Memory B cell (primary cell): ENCODE measurements at places on chromosomes 1 and 21.

DNA sequence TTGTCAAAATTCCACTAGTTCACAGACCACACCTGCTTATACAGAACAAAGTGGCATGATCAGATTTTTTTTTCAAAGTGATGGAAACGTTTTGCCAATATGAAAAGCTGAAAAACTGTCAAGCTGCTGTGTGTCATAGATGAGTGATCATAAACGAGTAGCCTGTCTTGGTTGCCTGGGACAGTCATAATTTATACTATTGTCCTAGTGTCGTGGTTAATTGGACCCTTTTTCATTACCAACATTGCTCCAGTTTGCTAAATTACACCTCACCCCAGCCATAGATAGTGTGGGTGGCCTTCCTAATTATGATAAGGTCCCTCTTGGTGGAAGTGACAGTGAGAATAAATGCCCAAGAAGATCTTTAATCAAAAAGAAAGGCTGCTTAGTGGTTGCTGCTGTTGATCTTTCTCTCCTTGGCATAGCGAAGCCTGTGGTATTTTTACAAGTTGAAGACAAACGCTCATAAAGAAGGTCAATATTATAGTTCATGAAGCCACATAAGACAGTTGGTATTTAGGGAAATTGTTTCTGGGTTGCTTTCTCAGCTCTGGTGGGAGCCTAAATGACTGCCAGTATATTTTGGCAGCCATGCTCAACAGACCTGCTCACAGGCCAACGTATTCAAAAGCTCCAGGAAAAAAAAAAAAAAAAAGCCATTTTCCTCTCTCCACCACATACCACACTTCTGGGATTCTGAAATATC, 478.1 kb downstream of the PLA2G4A start:
- no peaks in the 10 kb centered on the region for H3K4me1 ChIP-seq
- DNase-seq, result no peak
- no peak overlapping the region for H3K27ac ChIP-seq
- no peaks in the 10 kb centered on the region for H3K27me3 ChIP-seq

GRCh38 chr1:72637593-72637992, 355.3 kb upstream of the NEGR1 start:
- no peak overlapping the region for H3K4me3 ChIP-seq
- no peaks in the 10 kb centered on the region for H3K36me3 ChIP-seq
- no peaks in the 10 kb centered on the region for H3K27me3 ChIP-seq
- no peak overlapping the region for H3K27ac ChIP-seq
- DNase-seq, result no peak

GRCh38 chr1:2257245-2257627, 29.1 kb downstream of the SKI start:
- H3K27ac ChIP-seq, result no peak overlapping the region
- H3K27me3 ChIP-seq, result no peaks in the 10 kb centered on the region
- no peak overlapping the region for H3K4me3 ChIP-seq
- H3K4me1 ChIP-seq, result peaks cover 29% of the 10 kb centered on the region
- no peak for DNase-seq

GRCh38 chr1:175900171-175900570, 156.8 kb upstream of the TNR start:
- peaks cover 4% of the 10 kb centered on the region for H3K36me3 ChIP-seq
- no peaks in the 10 kb centered on the region for H3K27me3 ChIP-seq
- no peak overlapping the region for H3K4me3 ChIP-seq

DNA sequence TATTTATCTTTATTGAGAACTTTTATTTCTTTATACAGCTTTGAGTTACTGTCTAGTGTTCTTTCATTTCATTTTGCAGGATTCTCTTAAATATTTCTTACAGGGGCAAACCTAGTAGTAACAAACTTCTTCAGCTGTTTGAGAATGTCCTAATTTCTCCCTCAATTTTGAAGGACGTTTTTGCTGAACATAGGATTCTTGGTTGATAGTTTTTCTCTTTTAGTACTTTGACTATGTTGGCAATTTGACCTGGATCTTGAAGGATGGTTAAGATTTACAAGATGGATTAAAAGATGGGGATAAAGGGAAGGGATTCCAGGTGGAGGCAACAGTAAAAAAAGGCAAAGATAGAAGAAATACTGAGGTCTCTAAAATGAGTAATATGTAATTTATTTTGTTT, 38.9 kb downstream of the XPR1 start:
- H3K4me1 ChIP-seq, result no peaks in the 10 kb centered on the region
- no peak overlapping the region for H3K4me3 ChIP-seq
- H3K36me3 ChIP-seq, result peaks cover 38% of the 10 kb centered on the region
- H3K27ac ChIP-seq, result no peak overlapping the region

- no peaks in the 10 kb centered on the region for H3K36me3 ChIP-seq
- H3K27me3 ChIP-seq, result peaks cover 9% of the 10 kb centered on the region
- no peaks in the 10 kb centered on the region for H3K4me1 ChIP-seq
- no peak overlapping the region for H3K27ac ChIP-seq
- H3K4me3 ChIP-seq, result no peak overlapping the region
- DNase-seq, result no peak
Measured at GRCh38 chr1:168974611-168975010, 131.9 kb upstream of the ATP1B1 start.

DNA sequence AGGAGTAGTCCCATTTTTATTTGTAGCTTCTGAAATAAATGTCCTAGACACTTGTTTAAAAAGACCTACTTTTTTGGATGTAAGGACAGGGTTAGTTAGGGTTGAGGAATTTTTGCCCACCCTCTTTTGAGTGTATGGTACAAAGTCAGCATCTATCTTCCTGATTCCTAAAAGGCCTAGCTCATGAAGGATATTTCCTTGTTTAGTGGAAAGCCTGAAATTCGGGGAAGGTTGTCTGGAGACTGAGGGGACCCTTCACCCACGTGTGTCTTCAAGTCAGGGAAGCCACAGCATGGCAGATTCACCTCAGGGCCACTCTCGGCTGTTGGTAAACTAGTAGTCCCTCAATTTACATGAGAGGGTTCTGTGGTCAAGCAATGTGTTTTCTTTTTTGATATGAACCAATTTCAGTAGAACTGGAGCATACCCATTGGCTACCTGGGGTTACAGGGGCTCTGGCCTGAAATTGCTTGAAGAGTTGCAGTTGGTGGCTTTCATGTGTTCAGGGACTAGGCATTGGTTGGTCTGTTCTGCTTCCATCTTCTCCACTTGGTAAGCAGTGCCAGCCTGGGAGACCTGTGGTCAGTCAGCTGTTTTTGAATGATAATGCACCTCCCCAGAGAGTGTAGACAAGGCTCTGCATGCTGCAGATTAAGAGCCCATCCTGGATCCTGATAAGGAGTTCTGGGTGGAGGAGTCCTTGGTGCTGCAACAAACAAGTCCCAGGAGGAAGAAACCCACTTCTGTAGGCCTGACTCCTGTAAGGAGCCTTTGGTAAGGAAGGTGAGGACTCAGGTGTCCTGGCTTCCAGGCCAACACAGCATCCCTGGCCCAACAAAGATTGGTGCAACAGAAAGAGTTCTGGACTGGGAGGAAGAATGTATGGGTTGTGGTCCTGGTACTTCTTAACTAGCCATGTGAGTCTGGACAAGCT, 6.3 kb downstream of the BTG2 start:
- H3K27ac ChIP-seq, result peak overlapping the region; percentile 72
- peaks cover 44% of the 10 kb centered on the region for H3K36me3 ChIP-seq
- no peaks in the 10 kb centered on the region for H3K27me3 ChIP-seq

GRCh38 chr1:40312238-40313205, 4.6 kb downstream of the COL9A2 start:
- no peak overlapping the region for H3K27ac ChIP-seq
- peaks cover 36% of the 10 kb centered on the region for H3K4me1 ChIP-seq
- no peaks in the 10 kb centered on the region for H3K27me3 ChIP-seq
- no peak for DNase-seq
- H3K4me3 ChIP-seq, result peak overlapping the region; percentile 73

- peaks cover 5% of the 10 kb centered on the region for H3K4me1 ChIP-seq
- H3K36me3 ChIP-seq, result no peaks in the 10 kb centered on the region
- no peak overlapping the region for H3K4me3 ChIP-seq
Measured at GRCh38 chr1:221874285-221875003, 132.6 kb upstream of the DUSP10 start.

GRCh38 chr1:243642936-243643335, 207.1 kb downstream of the AKT3 start:
- H3K36me3 ChIP-seq, result peaks cover 25% of the 10 kb centered on the region
- H3K4me1 ChIP-seq, result peaks cover 8% of the 10 kb centered on the region
- H3K27ac ChIP-seq, result no peak overlapping the region

GRCh38 chr21:26449161-26449560, 123.9 kb downstream of the CYYR1 start:
- no peaks in the 10 kb centered on the region for H3K4me1 ChIP-seq
- H3K27me3 ChIP-seq, result no peaks in the 10 kb centered on the region
- H3K4me3 ChIP-seq, result no peak overlapping the region
- no peak for DNase-seq
- no peaks in the 10 kb centered on the region for H3K36me3 ChIP-seq

DNA sequence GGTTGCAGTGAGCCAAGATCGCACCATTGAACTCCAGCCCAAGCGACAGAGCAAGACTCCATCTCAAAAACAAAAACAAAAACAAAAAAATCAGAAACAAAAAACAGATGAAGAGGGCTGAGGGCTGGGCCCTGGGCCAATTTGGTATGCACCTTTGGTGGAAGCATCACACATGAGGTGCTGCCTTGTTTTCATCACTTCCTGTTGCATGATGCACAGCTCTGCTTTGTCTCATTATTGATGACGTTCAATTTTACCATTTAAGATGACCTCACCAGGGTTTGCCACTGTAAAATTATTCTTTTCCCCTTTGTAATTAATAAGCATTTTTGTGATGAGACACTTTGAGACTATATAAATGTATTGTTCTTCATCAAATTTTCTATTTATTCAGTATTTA, 9.8 kb upstream of the IFNAR2 start:
- no peak for DNase-seq
- H3K36me3 ChIP-seq, result no peaks in the 10 kb centered on the region
- H3K4me1 ChIP-seq, result peaks cover 30% of the 10 kb centered on the region
- H3K27me3 ChIP-seq, result no peaks in the 10 kb centered on the region

DNA sequence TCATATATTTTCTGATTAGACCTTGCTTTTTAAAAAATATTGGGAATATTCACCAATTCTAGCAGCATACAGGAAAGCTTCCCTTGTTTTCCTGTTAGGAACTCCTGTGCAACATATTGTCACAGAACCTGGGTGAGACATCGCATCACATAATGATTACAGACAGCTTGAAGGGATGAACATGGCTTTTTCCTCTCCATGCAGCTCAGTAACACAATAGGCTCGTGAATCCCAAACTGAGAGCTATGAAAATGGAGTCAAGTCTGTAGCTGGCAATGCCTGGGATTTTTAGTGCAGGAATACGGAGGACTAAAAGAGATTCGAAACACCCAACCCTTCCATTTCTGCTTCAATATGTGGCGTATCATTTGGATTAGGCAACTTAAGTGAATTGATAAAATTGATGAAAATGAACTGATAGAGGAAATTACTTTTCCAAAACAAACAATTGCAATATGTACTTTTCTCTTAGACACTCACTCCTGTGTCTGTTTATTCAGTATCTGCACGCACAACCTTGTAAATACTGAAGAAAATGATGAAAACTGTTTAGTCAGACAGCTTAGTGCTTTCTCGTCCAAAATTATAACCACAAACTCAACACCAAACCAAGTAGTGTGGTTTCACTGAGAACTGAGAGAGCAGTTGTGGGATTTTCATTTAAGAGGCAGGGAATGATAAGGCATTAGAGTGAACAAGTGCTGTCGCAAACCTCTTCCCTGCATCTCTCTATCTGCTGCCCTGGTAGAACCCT, 250.4 kb downstream of the PTBP2 start:
- H3K27me3 ChIP-seq, result peaks cover 5% of the 10 kb centered on the region

GRCh38 chr1:153261281-153262069, 2.0 kb downstream of the LORICRIN start:
- DNase-seq, result peak; percentile 8
- peak overlapping the region; percentile 48 for H3K27ac ChIP-seq
- H3K27me3 ChIP-seq, result peaks cover 14% of the 10 kb centered on the region
- H3K4me1 ChIP-seq, result peaks cover 15% of the 10 kb centered on the region

DNA sequence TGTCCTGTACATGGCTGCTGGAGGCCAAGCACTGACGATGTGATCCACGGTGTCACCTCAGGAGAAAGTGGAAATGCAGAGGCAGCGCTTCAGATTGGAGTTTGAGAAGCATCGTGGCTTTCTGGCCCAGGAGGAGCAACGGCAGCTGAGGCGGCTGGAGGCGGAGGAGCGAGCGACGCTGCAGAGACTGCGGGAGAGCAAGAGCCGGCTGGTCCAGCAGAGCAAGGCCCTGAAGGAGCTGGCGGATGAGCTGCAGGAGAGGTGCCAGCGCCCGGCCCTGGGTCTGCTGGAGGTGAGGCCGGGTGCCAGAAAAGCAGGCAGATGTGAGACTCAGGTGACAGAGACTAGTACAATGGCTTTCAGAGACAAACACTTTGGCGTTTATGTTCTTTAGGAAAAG, 7.7 kb downstream of the TRIM58 start:
- H3K27ac ChIP-seq, result no peak overlapping the region
- no peaks in the 10 kb centered on the region for H3K36me3 ChIP-seq
- H3K4me3 ChIP-seq, result no peak overlapping the region
- peaks cover 8% of the 10 kb centered on the region for H3K27me3 ChIP-seq

- no peak overlapping the region for H3K27ac ChIP-seq
- no peaks in the 10 kb centered on the region for H3K36me3 ChIP-seq
- H3K27me3 ChIP-seq, result peaks cover 4% of the 10 kb centered on the region
- DNase-seq, result no peak
Measured at GRCh38 chr21:39972471-39972870, 105.2 kb downstream of the PCP4 start.

DNA sequence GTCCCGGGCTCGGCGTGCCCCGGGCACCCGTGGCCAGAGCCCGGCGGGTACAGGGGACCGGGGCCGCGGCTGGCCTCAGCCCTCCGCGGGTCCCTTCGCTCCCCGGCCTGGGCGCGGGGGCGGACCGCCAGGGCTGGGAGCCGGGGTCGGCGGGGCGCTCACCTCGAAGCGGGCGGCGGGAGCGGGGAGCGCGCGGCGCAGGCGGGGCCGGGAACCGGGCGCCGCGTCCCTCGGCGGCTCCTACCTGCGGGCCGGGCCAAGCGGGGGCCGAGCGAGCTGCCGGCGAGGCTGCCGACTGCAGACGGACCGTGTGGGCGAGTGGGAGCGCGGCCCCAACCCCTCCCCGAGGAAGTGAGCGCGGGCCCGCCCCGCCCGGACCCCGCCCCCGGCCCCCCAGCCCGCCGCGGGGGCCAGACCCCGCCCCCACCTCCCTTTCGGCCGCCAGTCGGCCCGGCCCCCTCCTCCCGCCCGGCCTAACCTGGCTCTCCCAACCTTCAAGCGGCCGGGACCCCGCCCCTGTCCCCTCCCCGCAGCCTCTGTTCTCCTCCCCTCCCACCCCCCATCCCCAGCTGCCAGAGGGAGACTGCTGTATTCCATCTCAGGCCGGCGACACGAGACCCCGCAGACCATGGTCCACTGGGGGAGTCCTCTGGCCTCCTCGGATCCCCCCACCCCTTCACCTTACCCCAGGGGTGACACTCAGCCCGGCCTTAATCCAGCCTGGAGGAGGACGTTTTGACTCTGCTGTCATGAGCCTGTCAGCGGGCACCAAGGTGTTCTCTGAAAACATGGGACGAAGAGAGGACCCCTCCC, at the start of gene FHL3:
Gene FHL3 (minus strand): TSS at position 320 of the 813 bp plus-strand sequence. CDS start 6,102 bp downstream, outside the sequence.
- H3K27me3 ChIP-seq, result peaks cover 10% of the 10 kb centered on the region
- peaks cover 4% of the 10 kb centered on the region for H3K4me1 ChIP-seq
- no peak within 1 kb of the TSS for H3K27ac ChIP-seq
- no peak for DNase-seq
- H3K4me3 ChIP-seq, result peak within 1 kb of the TSS; percentile 77

GRCh38 chr1:145740269-145740668, 21.0 kb downstream of the CD160 start:
- peaks cover 31% of the 10 kb centered on the region for H3K36me3 ChIP-seq
- H3K4me1 ChIP-seq, result no peaks in the 10 kb centered on the region
- no peaks in the 10 kb centered on the region for H3K27me3 ChIP-seq
- H3K27ac ChIP-seq, result no peak overlapping the region
- DNase-seq, result no peak

GRCh38 chr1:3504151-3504821, 49.8 kb downstream of the ARHGEF16 start:
- no peak overlapping the region for H3K4me3 ChIP-seq
- H3K4me1 ChIP-seq, result peaks cover 2% of the 10 kb centered on the region
- DNase-seq, result no peak
- H3K27ac ChIP-seq, result no peak overlapping the region
- H3K36me3 ChIP-seq, result peaks cover 4% of the 10 kb centered on the region
